ENCODE measurements at places on chromosomes 7 and 10.

- no peak for DNase-seq
These were observed 49.0 kb upstream of the FRMD4A start for GRCh38 chr10:14379556-14380280.

DNA sequence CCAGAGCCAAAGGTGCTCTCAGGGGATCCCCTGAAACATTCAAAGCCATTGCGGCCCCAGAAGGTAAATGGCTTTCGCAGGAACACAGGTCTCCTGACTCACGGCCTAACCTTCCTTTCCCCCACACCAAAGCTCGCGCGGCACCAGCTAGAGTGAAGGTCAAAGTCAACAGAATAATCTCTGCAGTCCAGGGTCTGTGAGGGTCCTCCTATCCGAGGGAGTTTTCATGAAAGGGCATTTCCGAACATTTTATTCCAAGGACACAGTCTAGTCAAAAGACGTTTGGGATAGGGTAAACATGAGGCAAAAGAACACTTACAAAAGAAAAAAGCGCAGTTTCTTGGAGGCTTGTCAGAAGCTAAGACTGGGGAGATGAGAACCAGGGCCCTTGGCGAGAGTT lies 559 bp upstream of the STEAP2 start:
- DNase-seq, result no peak

GRCh38 chr10:59222788-59223187 lies 46.3 kb downstream of the PHYHIPL start:
- no peak for DNase-seq

DNA sequence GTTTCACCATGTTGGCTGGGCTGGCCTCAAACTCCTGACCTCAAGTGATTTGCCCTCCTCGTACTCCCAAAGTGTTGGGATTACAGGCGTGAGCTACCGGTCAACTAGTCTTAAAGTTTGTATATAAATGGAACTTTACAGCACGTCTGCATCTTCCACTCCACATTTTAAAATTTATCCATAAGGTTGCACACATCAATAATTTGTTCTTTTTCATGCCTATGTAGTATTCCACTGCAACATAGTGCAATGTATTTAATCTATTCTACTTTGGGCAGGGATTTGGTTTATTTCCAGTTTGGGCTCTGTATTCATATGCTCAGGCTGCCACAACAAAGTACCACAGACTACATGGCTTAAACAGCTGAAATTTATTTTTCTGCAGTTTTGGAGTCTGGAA lies 90.0 kb downstream of the NPTX2 start:
- no peak for DNase-seq

DNA sequence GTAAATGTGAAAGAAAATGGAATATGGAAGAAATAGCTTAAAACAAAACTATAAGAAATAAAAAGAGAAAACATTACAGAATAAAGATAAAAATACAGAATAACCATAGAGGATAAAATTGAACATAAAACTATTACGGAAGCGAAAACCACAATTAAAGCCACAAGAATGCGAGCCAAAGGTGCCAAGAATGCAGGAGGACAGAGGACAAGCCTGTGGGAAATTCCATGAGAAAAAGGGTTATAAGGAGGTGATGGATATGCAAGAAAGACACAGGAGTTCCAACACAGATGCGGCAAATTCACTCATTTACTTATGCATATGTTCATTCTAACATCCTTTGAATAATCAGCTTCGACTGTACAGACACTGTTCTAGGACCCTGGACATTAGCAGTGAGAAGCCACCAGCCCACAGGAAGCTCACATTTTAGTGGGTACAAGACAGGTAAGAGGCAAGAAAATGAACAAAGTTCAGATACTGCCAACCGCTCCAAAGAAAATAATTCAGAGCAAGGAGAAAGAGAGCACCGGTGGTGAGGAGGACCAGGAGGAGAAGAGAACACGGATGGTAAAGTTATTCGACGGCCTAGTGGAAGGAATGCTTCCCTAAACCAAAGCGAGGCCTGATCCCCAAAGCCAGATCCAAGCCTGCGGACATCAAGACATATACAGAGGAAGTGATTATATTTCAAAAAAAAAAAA lies 213.7 kb upstream of the MGMT start:
- peak; percentile 1 for DNase-seq

- DNase-seq, result peak; percentile 100
These were observed 116.2 kb upstream of the LAMB4 start for GRCh38 chr7:108246227-108246837.

GRCh38 chr10:6980353-6980752 lies 400.3 kb upstream of the PRKCQ start:
- no peak for DNase-seq
